ENCODE measurements at places on chromosomes 3 and 15.

DNA sequence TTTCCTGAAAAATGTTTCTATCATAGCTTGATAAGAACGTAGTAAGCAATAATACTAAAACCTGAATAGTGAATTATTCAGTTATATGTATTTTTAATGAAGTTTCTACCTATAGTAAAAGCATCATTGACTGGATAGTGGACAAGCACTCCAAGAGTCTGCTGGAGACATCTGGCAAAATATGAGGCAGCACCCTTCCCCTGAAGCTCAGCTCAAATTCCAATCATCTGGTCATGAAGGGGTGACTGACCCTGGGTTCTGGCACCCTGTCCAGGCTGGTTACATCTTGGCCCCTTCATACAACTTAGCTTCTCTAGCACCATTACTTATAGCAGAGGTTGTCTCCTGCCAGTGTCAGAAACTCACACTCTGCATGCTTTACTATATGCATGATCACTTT lies 455.4 kb downstream of the RAP2B start:
- no peak for DNase-seq

GRCh38 chr3:11150256-11150655 lies 4.0 kb upstream of the HRH1 start:
- DNase-seq, result no peak

- DNase-seq, result no peak
Measured at GRCh38 chr3:62798000-62798399, 77.2 kb downstream of the CADPS start.

DNA sequence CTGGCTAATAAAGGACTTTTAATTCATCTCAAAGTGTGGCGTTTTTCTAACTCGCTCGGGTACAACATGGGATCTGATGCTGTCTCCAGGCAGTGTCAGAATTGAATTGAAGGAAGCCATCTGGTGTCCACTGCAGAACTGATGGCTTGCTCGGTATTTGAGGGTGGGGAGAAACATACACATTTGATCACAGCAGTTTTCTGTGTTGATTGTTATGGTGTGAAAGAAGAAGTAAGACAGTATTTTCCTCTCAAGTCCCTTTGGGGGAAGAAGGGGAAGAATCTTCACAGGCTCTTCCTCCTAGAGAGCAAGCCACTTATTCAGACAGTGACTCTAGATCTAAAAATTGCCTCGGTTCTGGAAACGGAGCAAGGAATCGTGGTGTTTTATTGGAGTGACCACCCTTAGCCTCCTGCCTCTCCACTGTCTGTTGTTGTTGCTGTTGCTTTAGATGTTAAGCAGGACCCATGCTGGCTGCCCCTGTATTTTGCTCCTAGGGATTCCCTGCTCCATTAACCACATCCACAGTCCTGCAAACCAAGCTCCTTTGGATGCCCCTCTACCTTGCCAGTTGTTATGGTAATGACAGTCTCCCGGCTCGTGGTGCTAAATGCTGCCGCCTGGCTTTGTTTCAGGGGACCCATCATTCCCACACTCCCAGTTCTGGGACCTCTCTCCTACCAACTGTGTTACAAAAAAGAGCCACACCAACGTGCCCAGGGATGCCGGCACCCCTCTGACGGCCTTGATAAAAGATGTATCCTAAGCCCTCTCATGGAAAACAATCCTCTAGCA lies 15.3 kb upstream of the MCCC1 start:
- no peak for DNase-seq

DNA sequence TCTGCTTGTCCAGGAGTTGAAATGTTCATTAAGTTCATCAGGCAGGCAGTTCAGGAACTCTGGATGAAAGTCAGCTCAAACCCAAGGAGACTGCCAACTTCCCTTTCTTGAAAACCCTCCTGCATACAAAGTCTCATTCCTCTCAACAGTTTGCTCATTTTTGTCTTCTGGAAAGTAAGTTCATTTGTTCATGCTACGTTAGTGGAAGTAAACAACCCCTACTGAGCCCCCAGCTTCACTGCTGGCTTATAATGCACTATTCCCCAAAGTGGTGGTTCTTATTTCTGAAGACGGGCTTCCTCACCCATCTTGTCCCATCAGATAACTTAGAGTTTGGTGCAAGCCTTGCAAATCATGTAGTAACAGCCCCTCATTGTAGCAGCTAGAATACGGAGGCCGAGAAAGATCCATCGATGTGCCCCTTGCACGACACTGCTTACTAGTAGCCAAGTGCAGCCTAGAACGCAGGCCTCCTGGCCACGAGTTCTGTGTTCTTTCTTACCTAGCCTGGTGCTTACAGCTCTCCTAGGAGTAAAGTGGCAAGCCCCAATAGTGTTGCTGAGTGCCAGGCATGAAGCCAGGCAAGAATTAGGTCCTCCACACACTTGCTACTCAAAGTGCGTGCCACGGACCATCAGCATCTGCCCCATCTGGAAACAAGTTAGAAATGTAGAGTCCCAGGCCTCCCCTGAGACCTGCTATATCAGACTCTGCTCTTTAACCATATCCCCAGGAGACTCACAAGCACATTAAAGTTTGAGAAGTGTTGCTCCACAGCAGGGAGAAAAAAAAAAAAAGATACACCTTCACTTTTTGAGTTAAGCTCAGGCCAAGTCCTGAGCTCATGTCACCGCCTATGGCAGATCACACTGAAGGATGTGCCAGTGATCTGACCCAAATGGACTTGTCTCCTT lies 82.5 kb downstream of the RFTN1 start:
- DNase-seq, result no peak

DNA sequence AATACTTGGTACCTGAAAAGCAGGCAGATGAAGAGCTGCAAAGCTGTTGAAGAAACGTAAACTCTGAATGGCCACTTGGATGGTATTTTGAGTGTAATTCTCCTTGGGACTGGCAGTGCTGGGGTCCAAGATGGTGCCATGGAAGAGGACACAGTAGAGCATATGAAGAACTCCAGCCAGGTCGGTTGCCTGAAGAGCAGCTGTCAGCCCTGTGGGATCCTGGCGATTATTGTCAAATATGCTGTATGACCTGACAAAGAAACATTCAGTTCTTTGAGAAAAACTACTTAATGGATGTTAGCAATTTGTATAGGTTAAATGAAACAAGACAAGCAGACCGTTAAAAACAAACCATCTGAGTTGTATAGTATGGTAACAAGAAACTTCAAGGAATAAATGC lies 44.8 kb downstream of the ISL2 start:
- no peak for DNase-seq

- no peak for DNase-seq
Measured at GRCh38 chr15:40785814-40786213, 16.0 kb downstream of the C15orf62 start.

- no peak for DNase-seq
Measured at GRCh38 chr15:41205315-41205714, 25.2 kb downstream of the EXD1 start.

- no peak for DNase-seq
Measured at GRCh38 chr3:127325629-127325961, 37.7 kb upstream of the PRR20G start.

GRCh38 chr3:181844211-181844610 lies 132.5 kb downstream of the SOX2 start:
- DNase-seq, result no peak

DNA sequence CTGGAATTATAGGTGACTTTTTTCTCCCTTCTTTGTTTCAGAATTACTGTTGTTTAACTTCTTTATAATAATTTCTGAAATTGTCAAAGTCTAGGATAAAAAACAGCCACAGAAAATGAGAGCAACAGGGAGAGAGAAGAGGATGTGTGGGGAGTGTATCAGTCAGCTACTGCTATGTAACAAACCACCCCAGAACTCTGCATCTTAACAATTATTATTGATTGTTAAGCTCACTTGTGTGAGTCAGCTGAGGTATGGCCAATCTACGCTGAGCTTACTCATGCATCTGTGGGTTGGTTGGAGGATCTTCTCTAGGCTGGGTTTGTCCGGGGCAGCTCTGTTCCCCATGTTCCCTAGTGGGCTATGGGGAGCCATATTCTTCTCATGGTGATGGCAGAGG lies 43.7 kb upstream of the CDV3 start:
- no peak for DNase-seq

DNA sequence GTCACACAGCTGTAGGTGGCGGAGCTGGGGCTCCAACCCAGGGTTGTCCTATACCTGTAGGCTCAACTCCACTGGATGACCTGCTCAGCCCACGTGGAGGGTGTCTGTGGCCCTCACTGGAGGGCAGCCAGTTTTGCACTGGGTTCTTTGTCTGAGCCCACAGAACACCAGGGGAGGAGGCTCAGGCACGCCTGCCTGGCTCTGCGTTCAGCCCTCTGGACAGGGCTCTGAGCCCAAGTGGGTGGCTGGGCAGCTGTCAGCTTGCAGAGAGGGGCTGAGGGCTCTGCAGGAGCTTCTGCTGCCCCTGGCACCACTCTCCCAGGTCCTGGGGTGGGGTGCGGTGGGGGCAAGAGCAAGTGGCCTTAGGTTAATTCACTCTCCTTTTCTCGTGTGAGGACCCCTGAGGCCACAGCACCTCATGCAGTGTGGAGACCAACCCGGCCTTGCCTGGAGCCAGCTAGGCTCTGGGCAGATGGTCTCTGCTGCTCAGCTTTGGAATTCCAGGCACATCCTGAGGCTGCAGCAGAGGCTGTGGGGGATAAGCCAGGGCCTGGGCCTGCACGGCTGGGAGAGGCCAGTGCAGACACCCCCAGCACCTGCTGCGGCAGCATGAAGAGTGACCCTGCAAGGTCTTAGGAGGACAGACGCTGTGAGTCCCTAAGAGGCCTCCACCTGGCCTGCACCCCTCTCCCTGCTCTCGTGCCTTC lies 23.5 kb downstream of the DUSP7 start:
- DNase-seq, result no peak

DNA sequence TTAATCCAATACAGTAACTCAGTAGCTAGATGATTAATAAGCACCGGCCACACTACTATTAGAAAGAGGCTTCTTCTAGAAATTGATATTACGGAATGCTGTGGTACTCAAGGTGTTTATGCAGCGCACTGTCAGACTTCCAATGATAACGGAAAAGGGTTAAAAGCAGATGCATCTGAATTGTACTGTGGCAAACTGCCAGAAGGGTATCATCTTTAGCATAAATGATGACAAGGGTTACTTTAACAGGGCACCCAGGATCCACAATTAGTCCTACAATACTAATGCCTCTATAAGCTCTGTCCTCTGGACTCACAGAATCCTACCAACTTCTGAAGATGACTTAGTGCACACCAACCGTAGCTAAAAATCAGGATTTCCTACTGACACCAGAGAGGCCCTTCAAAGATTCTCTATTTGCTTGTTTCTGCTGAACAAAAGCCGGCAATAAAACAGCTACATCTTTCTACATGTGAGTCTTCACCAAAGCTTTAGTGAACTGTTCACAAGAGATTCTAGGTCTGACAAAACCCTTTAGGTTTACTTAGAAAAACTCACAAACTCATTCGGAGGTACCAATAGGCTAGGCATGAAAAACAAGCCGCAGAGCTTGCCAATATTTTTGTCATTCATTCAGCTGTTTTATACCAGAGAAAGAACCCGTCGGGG lies 7.1 kb downstream of the SATB1 start:
- no peak for DNase-seq

- DNase-seq, result no peak
Measured at GRCh38 chr3:191154827-191155226, 44.2 kb upstream of the OSTN start.

GRCh38 chr3:196968233-196969133 lies at the start of gene PIGZ:
TSS of gene PIGZ (minus strand) at chr3:196968833. CDS start at chr3:196952031, 16,802 bp downstream.
- DNase-seq, result no peak

DNA sequence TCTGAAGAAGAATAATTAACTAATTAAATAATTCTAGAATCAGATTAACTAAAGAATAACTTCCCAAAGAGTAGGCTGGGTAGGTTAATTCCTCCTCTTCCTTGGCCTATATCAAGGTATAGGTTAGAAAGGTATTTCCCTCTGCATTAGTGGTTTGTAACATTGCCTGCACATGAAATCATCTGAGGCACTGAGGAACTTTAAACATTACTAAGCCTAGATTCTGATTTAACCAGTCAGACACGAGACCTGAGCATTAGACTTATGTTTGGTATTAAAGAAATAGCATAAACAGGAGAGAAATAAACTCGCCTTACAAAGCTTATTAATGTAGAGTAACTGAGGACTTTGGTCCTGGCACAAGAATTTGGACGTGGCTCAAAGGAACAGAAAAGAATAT lies 84.2 kb downstream of the FGF7 start:
- no peak for DNase-seq

DNA sequence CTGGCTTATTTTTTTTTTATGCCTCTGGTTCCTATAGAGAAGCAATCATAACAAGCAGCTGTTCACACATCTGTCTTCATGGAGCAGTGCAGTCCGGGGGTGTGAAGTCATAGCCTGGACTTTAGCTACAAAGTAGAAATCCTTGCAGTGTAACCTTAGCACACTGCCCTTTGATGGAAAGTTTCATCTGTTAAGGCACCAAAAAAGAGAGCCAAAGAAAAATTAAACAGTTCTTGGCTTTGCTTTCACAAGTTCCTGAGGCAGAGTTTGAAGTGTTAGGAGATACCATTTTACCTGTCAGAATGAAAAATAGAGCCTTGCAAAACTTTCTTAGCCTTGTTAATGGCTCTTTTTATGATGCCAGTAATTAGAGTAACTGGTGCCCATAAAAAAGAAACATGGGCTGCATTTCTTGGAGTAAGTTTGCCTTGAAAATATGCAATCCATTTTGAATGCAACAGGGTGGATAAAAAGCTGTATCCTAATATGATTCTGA lies 84.1 kb downstream of the PIK3R4 start:
- no peak for DNase-seq

DNA sequence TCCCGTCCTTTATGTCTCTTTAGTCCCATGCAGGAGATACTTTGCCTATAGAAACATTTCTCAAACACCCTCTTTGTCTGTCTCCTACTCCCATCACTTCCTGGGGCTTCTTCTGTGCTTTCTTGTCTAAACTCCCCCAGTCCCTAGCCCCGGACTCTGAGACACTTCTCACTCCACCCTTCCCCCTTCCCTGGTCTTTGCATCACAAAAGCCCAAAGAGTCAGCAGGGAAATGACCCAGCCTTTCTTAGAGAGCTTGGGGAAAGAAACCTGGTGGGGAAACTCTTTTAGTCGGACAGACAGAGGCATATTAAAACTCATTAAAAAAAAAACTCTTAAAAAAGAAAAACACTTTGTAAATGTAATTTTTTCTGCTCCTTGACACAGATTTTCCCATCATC lies 211.2 kb downstream of the TJP1 start:
- DNase-seq, result no peak

All from fibroblast of skin of left quadriceps (primary cell).